ENCODE measurements at places on chromosomes 2 and 18.

DNA sequence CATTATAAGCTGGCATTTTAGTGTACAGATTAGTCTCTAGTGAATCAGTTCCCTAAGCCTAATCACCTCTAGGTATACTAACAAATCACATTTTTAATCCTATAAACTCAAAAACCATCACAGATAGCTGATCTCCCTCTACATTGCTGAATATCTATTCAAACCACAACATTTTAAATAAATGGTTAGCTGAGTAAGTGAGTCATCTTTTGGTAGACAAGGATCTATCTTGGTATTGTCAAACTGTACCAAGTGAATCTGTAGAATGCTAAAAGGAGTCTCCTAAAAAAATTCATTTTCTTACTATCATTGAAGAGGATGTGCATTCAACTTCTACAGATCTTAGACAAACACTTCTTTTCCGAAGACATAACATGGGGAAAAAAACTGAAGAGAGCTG is 40.7 kb downstream of the INO80D start:
- no peak for DNase-seq

- no peak for DNase-seq
Measured at GRCh38 chr18:10928772-10929373, 220.5 kb downstream of the PIEZO2 start.

DNA sequence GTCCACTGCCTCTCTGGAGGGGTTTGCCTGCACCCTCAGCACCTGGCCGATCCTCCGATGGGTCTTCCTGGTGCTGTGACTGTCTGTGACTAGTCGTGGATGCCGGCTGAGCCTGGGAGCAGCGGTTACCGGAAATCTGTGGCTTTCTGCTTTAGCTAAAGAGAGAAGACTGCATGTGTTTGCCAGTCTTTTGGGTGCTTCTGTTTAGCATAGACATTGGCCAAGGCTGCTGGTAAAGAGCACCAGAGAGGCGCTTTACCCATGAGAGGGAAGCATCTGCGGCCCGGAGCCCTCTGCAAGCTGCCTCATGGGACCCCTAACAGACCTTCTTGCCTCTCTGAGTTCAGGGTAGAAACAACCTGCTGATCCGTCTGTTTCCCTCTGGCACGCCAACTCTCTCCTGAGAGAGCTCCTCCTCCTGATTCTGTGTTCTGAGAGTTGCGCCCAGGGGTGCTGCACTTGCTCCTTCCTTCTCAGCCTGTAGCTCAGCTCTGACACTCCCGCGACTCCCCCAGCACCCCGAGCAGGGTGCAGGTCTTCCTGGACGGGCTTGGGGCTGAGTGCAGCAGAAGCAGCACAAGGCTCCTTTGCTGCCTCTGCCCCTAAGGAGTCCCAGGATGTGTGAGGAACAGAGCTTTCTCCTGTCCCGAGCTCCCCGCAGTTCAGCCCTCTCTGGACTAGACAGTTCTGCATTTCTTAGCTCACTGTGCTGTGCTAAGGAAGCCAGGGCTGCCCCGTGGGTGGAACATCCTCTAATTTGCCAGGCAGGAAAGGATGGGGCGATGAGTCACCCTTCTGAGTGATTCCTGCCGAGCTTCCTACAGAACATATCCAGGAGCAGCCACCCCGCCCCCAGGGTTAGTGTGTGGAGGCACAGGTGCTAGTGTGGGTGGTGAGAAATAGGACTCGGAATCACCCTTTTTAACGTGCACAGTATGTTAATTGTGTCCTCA is 203.2 kb downstream of the SH3RF3 start:
- DNase-seq, result no peak

DNA sequence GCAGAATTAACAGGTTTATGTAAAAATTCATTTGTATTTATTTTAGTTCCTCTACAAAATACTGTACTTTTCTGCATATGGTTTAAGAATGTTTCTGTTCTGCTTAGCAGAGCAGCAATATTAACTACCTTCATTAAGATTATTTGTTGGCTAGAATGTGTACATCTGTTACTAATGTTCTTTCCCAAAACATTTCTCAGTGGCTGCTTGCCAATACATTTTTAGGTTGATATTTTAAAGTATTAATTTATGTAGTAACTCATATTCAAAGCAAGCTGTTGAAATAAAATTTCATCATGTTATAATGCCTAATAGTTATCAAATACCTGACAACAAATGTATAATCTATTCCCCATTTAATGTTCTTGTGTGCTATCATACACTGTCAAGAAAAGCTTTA is 40.3 kb downstream of the PRKD3 start:
- DNase-seq, result no peak

DNA sequence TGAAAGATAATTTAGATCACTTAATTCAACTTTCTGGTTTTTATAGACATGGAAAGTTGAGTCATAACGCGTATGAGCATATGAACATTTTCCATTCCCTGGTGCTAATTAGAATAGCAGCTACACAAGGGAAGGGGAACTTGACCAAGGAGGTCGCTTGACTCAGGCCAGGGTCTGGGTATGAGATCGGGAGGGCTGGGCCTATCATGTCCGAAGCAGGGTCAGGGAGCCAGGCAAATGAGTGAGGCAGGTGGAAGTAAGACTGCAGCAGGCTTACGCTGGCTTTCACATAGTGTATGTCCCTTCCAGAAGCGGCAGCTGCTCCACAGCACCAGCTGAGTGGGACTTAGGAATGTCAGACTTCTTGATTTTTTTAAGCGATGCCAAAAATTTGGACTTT is 14.7 kb downstream of the RALB start:
- peak; percentile 31 for DNase-seq

DNA sequence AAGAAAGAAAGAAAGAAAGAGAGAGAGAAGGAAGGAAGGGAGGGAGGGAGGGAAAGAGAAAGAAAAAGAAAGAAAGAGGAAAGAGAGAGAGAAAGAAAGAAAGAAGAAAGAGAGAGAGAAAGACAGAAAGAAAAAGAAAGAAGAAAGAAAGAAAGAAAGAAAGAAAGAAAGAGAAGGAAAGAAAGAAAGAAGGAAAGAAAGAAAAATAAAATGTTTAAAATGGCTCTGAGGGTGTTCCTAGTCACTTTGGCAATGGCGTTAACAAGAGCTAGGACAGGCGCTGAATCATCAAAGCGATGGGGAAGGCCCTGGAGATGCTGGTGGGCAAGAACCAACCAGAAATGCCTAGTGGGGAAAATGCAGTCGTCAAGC is 77.8 kb upstream of the GPC1 start:
- no peak for DNase-seq

Measured in NCI-H526 treated with DMSO at 0.1 percent for 48 hours (cell line).